OCI-LY7 (cell line): ENCODE measurements at places on chromosomes 5 and 9.
A peak's percentile ranks its signal among the peaks of the same experiment; 100 is the strongest.

DNA sequence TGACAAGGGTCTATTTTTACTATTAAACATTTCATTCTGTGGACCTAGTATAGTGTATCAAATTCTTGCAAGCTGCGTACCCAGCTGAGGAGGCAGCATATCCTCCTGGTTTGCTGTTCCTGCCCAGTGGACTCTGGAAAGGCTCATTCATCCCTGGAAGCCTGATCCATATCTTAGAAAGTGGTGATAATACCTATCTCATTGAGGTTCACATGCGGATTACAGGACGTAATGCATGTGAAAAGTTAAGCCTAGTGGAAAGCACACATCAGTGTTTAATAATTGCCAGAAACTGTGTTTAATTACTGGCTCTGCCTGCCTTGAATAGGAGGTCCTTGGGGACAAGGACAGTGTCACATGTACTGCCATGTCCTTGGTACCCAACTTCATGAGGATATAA is 132.0 kb downstream of the FGF10 start:
- no peak for DNase-seq

- DNase-seq: no peak
These were observed 230 bp downstream of the SLC44A1 start for GRCh38 chr9:105244734-105245028.

DNA sequence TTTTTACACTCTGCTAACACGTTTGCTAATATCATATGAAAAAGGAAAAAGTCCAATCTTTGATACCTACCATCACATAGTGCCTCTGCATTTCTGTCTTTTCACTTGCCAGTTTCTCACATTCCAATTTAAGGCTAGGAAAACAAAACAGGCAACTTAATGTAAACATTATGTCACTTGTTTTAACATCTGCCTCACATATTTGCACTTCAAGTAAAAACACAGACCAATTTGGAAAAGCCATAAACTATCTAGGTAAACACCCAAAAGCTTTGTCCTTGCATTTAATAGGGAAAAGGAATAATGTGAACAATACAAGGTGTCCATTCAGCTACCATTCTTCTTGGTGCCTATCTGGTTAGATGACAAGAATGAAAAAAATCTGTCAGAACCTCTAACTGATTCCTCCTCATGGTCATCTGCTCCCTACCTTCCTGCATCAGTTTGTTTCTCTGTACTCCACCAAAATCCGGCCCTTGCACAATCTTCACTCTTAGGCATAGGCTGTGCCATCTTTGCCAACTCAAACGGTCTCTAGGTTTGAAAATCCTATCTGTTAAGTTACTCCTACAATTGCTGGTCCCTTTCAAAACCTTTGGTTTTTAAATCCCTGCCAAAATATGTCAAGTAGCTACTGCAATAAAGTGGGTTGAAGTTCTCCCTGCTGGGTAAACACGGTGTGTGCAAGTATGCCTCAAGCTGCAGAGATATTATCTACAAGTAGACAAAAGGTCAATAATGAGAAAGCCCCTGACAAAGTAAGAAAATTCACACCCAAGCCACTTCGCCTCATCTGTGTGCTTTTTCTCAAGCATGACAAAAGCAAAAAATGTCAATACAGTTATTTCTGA is 3.4 kb downstream of the TLE1 start:
- DNase-seq: no peak

DNA sequence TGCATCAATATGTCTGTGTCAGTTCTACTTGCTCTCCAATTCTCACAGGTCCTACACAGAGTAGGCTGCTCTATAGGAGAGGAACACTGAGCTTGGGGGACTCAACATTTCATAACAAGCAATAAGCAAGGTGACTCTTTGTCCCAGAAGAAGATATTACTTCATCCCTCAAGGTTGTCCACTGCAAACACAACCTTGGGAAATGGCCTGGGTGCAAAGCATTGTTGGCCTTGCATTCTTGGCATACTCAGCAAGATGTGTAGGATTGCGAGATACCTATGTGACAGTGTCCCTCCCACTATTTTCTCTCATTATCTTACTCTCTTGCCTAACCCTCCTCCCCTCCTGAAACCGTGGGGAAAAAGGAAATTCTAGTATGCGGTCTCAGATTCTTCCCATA is 169.8 kb upstream of the FREM1 start:
- no peak for DNase-seq

GRCh38 chr5:132506094-132506692 is 15.6 kb upstream of the IRF1 start:
- DNase-seq: peak; percentile 62

DNA sequence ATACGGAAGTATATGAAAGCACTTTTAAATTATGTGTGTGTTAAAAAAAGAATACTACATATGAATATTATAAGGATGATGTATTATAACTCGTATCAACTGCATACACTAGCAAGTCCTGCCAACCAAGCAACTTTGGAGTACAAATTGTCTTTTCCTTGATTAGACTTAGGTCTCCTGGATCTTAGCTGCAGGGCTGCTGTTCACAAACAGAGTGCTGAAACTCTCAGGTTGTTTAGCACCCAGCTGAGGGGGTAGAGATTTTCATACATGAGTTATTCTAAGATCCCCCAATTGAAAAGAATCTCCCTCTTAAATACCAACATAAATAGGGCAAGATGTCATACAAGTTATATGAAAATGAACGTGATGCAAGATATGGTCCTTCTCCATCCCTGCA is 149.8 kb upstream of the TNC start:
- DNase-seq: no peak

DNA sequence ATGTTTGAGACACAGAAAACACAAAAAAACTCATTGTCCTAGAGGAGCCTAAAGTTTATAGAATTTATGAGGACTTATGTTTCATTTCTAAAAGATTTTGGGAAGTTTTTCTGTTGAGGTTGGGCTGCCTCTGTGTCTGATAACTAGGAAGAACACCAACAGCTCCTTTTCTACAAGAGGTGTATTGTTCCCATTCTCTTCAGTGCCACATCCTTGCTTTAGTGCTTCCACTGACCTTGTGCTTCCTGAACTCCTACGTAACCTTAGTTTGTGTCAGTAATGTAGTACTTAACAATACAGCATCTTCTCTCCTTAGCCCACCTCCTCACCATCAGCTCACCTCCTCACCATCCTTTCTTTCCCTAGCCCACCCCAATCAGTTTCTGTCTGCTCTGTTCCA is 117.3 kb upstream of the TNC start:
- DNase-seq: no peak

DNA sequence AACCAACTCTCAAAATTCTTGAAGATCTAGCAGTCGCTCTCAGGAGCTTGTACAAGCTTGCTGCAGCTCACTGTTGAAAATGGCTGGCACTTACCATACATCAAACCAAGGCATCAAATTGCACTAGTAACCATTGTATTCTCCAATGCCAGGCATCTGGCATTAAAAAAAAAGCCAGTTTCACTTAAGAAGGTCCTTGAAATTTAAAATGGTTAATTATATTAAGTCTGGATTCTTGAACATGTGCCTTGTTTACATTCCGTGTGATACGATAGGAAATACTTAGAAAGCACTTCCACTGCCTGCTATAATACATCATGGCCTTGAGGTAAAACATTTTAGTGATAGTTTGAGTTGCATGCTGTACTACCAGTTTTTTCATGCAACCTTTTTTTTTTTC is 300.7 kb downstream of the KDM4C start:
- no peak for DNase-seq

DNA sequence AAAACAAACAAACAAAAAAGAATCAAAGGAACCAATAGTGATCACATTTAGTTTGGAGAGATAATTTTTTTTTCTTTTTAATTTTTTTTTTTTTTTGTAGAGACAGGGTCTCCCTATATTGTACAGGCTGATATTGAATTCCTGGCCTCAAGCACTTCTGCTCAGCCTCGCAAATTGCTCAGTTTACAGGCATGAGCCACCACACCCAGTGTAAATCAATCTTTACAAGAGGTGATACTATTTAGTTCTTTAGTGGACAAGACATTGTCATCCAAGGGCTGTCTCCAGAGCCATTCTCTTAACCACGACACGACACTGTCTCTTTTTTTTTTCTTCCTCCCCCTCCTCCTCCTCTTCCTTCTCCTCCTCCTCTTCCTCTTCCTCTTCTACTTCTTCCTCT is 29.6 kb downstream of the ERAP2 start:
- DNase-seq: no peak
